ENCODE measurements at places on chromosomes 6 and 20.

- DNase-seq, result no peak
Measured at GRCh38 chr6:166499350-166500163, 86.9 kb downstream of the RAMACL start.

DNA sequence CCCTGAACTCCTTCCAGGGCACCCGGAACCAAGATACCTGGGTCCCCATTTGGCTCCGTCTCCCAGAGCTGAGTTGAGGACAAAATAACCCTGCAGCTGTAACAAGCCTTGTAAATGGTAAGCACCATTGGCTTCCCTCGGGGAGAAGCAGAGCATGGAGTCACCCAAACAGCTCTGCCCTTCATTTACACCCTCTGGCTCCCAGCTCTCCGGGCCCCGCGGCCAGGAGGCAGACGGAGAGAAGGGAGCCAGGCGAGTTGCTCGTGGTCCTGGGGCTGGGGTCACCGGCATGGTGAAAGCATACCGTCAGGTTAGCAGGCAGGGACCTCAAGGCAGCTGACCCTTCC lies 2.1 kb downstream of the TFEB start:
- DNase-seq, result no peak

GRCh38 chr6:136548582-136549299 lies 1.5 kb downstream of the MAP7 start:
- no peak for DNase-seq

GRCh38 chr20:35369804-35370203 lies 42.0 kb downstream of the UQCC1 start:
- DNase-seq, result no peak

DNA sequence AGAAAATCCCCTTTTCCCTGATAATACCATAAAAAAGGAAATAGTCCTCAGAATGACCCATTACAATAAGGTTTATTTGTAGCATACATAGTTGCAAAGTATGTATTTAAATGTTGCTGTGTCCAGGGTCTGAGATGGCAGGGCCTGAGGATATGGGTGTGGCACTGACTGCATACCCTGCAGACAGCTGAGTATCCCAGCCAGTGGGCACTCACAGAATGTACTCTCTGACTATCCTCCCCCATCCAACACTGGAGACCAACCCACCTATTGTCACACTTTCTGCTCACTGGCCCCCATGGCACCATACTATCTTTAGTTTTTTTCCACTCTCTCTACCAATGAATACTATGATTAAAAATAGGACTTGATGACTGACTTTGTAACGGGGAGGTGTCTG lies 215.8 kb upstream of the FOXA2 start:
- DNase-seq, result no peak
